CD4-positive, alpha-beta T cell treated with Interleukin-12 subunit alpha and Interleukin-12 subunit beta, for 1 hour (primary cell): ENCODE measurements at places on chromosomes 7 and 10.

- no peak for DNase-seq
Measured at GRCh38 chr10:78458983-78459638, 425.4 kb downstream of the RPS24 start.

DNA sequence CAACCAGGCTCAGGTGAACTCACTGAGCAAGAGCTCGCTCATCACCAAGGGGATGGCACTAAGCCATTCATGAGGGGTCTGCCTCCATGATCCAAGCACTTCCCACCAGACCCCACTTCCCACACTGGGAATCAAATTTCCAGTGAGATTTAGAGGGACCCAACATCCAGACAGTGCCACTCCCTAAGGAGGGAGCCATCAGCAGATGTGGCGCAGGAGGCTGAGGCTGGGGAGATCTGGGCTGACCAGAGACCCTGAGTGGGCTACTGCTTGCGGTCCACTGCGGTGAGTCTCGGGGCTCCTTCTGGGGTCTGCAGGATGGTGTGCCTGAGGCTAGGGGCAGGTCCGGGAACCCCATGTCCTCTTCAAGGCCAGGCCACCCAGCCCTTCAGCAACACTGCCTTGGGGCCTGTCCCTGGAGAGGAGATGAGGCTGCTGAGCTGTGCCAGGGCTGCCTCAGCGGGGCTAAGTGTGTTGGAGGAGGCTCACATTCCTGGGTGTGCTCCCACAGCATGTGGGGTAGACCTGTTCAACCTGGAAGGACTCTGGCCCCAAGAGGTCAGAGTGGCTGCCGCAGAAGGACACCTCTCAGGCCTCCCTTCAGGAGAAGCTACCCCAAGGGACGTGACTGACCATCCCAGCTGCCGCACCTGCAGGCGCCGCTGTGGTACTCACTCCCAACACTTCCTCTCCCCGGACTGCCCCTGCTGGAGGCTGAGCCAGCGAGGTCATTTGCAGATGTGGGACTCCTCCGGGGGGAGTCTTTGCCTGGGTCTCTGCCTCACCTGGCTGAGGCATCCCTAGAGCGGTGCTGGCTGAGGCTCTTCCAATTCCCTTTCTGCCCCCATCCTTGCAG is 22.3 kb upstream of the PCBD1 start:
- no peak for DNase-seq

GRCh38 chr10:45023426-45023825 is 22.7 kb downstream of the ZNF22 start:
- DNase-seq = no peak

DNA sequence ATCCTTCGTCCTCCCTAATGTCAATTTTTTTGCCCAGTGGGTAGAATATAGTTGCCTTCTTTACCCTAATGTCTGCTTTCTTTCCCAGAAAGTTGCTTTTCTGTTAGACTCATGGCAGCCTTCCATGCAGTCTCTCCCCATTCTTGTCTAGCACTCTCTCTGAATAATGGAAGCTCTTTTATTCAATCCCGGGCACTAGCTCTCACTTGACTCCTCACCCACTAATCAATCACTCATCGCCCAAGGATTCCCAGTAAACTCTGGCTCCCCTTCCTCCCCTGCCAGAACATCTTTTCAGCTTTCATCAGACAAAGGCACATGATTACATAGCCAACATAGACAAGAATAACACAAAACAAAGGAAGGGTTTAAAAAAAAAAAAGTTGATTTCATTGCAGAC is 100.2 kb upstream of the RELN start:
- no peak for DNase-seq

DNA sequence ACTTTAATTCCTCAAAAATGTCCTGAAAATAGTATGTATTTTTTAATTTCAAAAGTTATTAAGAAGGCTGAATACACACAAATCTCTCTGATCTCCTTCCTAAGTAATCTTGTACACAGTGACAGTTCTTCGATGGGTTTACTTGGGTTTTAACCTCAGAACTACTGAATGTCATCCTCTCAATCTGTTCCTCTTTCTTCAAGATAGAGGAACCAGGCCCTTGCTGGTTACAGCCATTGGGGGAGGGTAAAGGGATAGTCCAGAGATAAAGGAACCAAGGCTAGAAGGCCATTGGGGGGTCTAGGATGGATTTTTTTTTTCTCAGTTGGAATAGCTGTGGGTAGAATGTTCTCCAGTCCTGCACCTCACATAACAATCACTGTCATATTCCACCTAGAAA is 224.9 kb downstream of the SKIDA1 start:
- no peak for DNase-seq

DNA sequence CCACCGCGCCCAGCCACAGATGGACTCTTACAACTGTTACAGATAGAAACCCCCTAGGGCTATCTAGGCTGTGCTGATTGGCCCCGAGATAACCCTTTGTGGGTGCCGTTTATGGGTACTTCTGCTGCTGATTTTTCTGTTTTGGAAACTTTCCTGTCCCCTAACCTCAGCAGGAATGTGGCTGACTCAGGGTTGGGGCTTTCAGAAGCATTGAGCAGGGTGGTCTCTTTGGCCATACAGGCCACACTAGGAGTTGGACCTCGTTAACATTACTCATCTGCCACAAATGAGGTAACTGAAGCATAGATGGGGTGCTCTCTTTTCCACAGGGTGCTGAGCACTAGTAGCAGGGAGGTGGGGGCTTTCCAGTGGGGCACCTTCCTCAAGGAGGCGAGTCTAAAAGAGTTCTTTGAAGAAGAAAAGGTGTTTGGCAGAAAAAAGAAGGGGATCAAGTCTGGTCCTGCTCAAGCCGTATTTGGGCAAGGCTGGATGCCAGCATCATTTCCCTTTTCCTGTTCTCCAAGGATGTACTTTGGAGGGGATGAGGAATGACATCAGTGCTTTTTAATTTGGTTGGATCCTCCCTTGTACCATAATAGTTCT is 6.4 kb downstream of the ZSCAN25 start:
- peak; percentile 13 for DNase-seq

DNA sequence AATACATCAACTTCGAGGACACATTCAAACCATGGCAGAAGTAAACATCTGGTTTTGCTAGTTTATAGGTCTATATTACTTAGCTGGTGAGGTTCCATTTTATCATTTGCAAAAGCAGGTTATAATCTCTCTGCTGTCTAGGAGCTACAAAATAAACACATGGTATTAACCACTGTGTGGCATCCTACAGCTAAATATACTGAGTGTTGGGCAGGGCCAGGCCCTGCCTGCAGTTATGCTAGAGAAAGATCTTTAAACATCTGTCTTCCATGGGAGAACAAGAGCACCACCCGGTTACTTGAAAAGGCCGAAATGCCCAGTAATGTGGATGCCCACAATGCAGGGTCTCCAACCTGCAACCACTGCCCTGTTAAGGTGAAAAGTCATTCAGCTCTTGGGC is 20.6 kb upstream of the FKBP9 start:
- no peak for DNase-seq

GRCh38 chr10:124196659-124197058 is 103.3 kb upstream of the CHST15 start:
- DNase-seq = no peak

DNA sequence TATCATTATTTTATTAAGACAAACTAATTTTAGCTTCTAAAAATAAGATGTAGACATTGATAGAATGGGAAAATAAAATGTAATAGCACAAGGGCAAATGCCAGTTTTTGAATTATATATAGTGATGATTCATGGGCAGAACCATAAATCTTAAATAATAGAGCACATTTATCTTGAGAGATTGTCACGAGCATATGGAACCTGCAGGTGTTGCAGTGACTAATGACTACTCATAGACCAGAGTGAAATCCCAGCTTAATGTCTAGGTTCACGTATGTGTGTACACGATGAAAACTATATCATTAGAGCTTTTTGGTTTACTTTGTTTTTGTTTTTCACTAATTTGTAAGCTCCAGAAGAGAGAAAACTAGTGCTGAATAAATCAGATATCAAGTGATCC is 150.2 kb upstream of the CACNA2D1 start:
- no peak for DNase-seq

GRCh38 chr10:72133517-72133916 is 45.2 kb upstream of the SPOCK2 start:
- DNase-seq = no peak

DNA sequence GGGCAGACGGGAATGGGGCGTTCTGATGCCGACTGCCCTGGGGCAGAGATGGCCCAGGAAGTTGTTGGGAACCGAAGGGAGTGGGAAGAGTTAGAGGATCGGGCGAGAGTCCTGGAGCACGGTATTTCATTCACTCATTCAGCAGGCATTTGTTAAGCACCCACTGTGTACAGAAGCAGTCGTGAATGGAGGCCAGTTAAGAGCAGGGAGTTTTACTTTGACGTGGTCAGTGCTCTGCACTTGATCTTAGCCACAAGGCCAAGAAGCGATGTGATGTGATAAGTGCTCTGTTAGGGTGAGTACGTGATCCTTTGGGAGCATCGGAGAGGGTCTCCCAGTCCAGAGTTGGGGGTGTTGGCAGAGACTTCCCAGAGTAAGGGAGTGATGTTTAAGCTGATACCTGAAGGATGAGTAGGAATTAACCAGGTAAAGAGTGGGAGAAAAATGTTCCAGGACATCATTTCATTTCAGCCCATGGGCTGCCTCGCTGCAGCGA is 890 bp downstream of the ZFYVE27 start:
- DNase-seq = no peak

- DNase-seq = peak; percentile 66
Measured at GRCh38 chr10:71708301-71708703, 11.3 kb downstream of the C10orf105 start.

DNA sequence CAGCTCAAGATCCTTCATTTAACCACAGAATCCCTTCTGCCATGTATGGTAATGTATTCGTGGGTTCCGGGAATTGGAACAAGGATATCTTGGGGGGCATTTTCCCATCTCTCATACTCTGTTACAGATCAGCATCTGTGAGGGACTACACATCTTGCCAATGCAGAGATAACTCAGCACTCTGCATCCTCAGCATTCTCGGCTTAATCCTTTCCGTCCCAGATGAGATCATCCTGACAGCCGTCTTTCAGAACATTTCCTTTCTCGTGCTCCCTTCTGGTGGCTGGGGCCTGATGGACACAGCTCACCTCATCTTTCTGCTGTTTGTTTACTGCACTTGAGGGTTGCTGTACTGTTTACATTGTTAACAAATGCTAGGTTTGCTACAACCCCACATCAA is 25.3 kb downstream of the FKBP6 start:
- DNase-seq = no peak

- no peak for DNase-seq
Measured at GRCh38 chr10:133139551-133140065, 20.4 kb upstream of the KNDC1 start.

GRCh38 chr7:30852308-30852684 is 59.4 kb upstream of the AQP1 start:
- DNase-seq = no peak

- DNase-seq = no peak
Measured at GRCh38 chr10:116732573-116732972, 9.8 kb downstream of the HSPA12A start.

DNA sequence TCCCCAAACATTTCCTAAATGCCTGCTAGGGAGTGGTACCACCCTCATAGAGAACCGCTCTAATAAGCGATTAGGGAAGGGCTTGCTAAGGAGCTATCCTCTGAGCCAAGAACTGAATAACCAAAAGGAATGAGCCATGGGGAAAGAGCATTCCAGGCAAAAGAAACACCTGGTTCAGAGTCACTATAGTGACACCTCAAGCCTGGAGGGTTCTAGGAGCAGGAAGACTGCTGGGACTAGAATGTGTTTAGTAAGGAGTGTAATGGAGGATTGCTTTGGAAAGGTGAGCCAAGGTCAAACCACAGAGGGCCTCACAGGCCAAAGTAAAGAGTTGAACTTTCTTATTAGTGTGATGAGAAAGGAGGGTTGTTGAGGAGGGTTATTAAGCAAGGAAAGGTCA is 38.7 kb upstream of the NRBF2 start:
- no peak for DNase-seq

DNA sequence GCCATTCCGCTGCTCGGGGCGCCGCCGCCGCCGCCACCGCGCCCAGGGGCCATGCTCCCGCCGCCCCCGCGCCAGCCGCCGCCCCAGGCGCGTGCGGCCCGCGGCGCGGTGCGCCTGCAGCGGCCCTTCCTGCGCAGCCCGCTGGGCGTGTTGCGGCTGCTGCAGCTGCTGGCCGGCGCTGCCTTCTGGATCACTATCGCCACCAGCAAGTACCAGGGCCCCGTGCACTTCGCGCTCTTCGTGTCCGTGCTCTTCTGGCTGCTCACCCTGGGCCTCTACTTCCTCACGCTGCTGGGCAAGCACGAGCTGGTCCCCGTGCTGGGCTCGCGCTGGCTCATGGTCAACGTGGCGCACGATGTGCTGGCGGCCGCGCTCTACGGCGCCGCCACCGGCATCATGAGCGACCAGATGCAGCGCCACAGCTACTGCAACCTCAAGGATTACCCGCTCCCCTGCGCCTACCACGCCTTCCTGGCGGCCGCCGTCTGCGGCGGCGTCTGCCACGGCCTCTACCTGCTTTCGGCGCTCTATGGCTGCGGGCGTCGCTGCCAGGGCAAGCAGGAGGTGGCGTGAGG is 383 bp downstream of the MARVELD1 start:
- peak; percentile 64 for DNase-seq

DNA sequence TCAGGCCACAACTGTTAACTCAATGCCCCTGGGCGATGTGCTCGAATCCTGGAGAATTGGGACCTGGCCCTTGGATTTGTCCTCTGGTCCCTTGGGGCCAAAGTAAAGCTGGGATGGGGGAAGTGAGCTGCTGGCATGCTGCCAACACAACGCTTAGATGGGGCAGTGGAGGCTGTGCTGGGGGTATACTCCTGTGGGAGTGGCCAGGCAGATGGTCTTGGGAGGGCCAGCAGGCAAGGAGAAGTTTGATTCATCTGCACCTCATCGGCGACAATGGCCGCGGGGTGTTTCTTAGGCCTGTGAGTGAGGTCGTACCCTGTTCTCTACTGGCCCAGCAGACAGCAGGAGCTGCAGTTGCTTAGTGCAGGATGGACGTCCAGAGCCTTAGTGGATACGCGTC is 139.0 kb upstream of the MTPN start:
- no peak for DNase-seq

GRCh38 chr10:26407406-26407969 is 30.7 kb upstream of the APBB1IP start:
- DNase-seq = no peak

- DNase-seq = no peak
Measured at GRCh38 chr10:118308664-118309063, 33.5 kb downstream of the FAM204A start.

- DNase-seq = no peak
Measured at GRCh38 chr10:58544135-58544534, 31.5 kb downstream of the BICC1 start.

DNA sequence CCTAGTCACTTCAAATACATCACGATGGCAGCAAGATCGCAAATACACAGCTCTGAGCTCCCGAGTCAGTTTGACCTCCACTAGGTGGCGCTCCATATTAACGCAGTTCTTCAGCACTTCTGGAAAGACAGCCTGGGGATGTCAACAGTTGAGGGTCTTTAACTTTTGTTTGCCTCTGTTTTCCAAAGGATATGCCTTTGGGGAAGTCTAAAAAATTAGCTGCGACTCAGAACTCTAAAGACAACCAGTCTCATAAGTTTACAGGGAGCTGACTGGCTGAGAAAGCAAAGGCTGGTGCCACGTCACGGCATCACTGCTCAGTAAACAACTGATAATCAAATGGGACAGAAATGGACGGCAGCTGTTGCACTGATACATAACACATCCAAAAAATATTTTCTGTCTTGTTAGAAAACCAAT is 458.8 kb downstream of the SORCS1 start:
- DNase-seq = peak; percentile 11
